ENCODE measurements at places on chromosomes 1 and 21. TPM values are rescaled to one million over a fixed set of nuclear protein-coding genes. Genes with fewer than 3 reads are reported as not detected.

The SLC35F3 gene
- total RNA-seq, result not detected

The GJA4 gene
- not detected for total RNA-seq

The KLHDC8A gene
- total RNA-seq, result not detected

The CHIA gene
- total RNA-seq, result not detected

The LCE1D gene
- not detected for total RNA-seq

The CAMK2N1 gene
- 2.6 TPM for total RNA-seq

Data from natural killer cell (primary cell).